ENCODE measurements at places on chromosomes 1 and 21.

DNA sequence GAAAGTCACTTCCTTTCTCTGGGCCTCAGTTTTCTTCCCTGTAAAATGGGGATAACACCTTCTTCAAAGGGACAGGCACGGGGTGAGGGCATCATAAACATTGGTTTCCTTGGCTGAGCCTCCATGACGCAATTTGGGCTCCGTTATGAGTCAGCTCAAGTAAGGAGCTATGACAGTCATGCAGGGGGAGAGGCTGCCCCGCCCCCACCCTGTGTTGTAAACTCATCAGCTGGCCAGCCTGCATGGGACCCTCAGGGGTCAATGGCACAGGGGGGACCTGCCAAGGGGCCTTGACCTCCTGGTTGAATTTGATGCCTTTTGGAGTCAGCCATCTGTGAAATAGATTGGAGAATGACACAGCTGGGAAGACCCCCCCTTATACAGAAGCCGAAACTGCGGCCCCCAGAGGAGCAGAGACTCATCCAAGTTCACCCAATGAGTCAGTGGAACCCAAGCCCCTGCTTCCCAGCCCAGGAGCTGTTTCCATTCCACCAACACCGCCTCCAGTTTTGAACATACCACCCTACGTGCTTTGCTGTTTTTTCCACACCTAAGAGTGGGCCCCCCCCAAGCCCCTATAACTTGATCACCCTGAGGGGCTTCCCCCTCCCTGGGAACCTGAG, 36.8 kb upstream of the RUNX3 start:
- DNase-seq = peak; percentile 59

DNA sequence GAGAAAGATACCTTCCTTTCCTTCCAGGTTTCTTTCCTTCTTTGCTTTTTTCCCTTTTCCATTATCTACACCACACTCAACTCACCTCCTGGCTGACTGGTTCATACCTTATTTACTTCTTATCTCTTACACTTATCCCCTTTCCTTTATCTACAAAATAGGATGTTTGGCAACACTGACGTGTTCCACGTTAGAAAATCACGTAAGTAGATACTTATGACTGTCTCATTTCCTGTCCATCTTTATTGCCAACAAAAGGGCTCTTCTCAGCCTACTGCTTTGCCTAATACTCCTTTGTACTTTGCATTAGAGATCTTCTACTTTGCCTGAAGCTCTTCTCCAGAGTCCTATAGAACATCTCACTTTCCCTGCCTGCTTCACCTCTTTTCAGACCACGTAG, 25.1 kb downstream of the SYNJ1 start:
- DNase-seq = no peak

- DNase-seq = no peak
These were observed 1.9 kb downstream of the GPR25 start for GRCh38 chr1:200874694-200875093.

DNA sequence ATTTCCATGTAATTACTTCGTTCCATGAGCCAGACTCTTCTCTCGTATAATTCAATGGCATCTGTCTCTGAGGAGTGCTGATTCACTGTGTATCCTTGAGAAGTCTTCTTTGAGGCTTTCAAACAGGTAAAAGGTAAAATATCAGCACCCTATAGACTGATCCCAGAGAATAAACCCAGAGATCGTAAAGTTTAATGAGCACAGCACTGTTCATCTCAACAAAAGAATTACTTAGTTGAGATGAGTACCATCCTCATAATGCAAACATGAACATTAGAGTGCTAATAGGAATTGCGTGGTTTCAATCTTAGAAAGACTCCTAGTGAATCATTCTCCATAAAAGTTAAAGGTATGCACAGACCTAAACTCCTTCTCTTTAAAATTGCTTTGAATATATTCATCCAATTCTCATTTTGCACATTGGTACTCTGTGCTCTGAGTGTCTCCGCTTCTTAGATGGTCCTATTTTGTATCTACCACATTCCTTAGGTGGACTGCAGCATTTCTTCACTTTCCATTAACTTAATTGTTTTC, 97.2 kb downstream of the TBX15 start:
- no peak for DNase-seq

GRCh38 chr1:99749504-99750347, 16.7 kb downstream of the FRRS1 start:
- no peak for DNase-seq

GRCh38 chr1:77218477-77219165, 609 bp downstream of the PIGK start:
- DNase-seq = no peak

GRCh38 chr1:160834945-160835565, 27.6 kb downstream of the CD244 start:
- no peak for DNase-seq

GRCh38 chr21:35216996-35217395, 167.9 kb upstream of the RUNX1 start:
- no peak for DNase-seq

DNA sequence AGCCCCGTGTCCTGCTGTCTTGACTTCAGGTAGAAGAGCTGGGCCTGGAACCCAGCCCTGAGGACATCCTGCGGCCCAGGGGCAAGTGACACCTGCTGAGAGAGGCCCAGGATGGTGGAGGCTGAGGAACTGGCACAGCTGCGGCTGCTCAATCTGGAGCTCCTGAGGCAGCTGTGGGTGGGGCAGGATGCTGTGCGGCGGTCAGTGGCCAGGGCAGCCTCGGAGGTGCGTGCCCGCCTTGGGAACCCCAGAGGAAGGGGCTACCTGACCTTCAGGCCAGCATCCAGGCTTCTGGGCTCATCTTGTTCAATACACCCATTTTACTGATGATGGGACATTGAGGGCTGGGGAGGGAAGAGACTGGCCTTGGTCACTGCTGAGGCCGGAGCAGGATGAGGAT, 2.3 kb downstream of the MIIP start:
- DNase-seq = no peak
